ENCODE measurements at places on chromosomes 1 and 21. TPM values are rescaled to one million over a fixed set of nuclear protein-coding genes. Genes with fewer than 3 reads are reported as not detected.

GRCh38 chr1:192491804-192492554 lies 83.6 kb upstream of the RGS1 start:
- DNase-seq, result no peak

DNA sequence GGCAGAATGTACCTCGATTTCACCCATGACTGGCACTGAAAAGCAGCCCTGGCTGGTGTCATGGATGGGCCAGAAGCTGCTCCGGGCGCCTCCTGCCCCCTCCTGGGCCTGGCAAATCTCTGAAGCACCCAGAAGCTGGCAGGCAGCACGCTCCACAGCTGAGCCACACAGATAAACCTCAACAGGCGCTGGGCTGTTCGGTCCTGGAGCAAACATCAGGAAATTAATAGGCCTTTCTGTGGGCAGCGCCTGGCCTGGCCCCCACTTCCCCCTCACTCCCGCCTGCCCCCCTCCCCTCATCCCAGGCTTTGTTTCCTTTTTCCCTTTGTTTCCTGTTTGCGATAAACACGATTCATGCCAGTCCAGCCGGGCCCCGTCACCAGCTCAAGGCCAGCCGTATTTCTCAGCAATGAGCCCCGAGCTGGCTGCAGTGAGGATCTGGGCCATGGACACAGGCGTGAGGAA lies 20.1 kb upstream of the DISP3 start:
- no peak for DNase-seq

Gene CDC42BPA
- total RNA-seq, result 54.7 TPM

DNA sequence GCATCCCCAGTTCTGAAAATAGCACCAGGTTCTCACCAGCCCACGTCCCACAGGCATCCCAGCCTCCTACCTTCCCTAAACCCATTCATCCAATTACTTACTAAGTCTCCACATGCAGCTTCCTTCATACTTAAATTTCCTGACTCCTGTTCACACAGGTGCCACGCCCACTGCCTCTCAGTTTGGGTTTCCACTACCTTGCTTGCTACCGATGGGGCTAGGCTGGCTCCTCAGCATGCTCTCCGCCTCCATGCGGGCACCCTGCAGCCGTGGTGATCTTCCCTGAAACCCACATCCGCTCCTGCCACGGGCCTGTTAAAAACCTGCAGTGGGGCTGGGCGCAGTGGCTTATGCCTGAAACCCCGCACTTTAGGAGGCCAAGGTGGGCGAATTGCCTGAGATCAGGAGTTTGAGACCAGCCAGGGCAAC lies 70.4 kb upstream of the ANGPTL1 start:
- DNase-seq, result no peak

DNA sequence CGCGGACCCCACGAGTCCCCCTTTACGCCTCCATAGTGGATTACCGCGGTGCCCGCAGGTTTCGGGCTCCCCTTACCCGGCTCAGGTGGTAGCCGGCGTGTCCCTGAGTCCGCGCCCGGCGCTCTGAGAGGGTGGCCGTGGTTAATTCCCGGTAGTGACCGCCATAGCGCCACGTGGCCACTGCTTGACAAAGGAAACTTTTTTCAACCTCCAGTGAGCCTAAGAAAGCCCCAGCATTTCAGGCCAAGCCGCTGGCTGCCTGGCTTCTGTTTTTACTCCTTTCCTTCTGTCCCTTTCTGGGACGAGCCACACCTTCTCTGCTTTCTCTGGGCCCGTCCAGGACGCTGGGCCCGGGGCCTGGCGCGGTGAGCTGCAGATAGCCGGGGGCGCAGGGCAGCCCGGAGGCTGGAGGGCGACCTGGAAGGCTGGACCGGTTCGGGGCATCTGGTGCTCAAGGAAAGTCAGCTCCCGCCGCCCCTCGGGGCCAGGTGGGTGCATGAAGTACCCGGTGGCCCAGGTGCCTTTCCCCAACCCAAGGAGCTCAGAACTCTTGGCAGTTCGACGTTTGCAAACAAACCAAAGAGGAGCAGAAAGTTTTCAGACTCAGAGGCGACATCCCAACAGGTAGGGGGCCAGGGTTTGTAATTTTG lies 540 bp upstream of the C1orf198 start:
- peak; percentile 66 for DNase-seq

- no peak for DNase-seq
Measured at GRCh38 chr1:73736125-73736524, 461.9 kb downstream of the LRRIQ3 start.

DNA sequence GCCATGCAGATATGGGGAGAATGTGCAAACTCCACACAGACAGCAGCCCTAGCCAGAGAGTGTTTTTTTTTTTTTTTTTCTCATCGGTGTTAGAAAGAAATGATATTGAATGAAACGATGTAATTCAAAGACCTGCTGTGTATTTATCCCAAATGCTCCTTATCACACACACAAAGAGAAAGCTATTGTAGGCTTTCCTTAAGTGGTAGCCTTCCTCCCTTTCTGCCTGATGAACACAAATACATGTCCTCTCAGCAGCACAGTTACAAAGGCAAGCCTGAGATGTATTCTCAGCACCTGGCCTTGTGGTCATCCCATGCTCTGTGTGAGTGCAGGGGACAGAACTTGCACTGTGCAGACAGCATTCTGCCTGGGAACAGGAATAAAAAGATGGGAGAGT lies 93.8 kb downstream of the PLPPR5 start:
- DNase-seq, result no peak

GRCh38 chr1:97906567-97907241 lies 14.1 kb downstream of the DPYD start:
- no peak for DNase-seq

Gene CTSE
- not detected for total RNA-seq

DNA sequence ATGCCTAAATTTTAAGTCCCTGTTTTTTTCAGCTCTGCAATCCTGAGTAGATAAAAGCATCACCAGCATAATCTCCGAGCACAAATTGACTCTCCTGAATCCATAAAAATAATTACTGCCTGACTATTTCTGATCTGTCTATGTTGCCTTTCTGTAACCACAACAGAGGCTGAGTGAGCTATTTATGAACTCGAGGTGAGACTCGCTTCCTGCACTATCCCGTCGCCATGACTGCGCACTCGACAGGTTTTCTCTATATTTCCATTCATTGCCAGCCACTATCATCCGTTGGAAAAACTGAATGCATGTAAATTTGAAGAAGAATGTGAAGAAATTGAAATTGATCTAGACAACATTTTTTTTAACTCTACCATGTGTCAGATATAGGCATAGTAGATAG lies 897.2 kb downstream of the ADGRL2 start:
- no peak for DNase-seq

DNA sequence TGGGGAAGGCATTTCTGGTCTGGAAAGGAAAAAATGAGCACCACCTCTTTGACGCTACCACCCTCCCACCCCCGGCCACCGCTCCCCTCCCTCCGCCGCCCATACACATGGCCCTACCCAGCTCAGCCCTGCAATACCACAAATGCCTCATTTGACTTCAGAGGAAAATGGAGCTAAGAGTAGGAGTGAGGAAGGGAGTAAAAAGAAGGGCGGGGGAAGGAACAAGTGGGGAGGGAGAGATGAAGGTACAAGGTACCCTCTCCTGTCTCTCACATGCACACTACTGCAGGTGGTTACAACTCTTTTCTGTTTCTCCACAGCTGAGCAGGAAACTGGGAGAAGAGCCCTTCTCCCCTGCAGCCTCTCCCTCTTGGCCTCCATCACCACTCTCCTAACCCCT lies 7.1 kb downstream of the SYT2 start:
- no peak for DNase-seq

- DNase-seq, result no peak
Measured at GRCh38 chr1:94111879-94112278, 9.1 kb downstream of the ABCA4 start.

DNA sequence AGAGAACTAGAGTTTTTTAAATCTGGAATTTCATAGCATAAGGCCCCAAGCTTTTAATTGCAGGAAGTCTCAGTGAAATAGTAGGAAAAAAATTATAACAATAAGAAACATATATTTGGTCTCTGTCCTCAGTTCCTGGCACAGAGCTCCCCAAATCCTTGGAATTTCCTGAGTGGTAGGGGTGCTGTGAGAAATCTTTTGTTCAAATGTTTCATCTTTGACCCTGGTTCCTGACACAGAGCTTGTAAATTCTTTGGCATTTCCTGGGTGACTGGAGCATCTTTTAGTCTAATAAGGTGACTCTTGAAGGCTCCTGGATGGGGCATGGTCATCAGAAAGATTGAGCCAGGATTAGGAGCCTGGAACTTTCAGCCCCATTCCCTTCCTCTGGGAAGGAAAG lies 225.7 kb upstream of the AJAP1 start:
- DNase-seq, result no peak

DNA sequence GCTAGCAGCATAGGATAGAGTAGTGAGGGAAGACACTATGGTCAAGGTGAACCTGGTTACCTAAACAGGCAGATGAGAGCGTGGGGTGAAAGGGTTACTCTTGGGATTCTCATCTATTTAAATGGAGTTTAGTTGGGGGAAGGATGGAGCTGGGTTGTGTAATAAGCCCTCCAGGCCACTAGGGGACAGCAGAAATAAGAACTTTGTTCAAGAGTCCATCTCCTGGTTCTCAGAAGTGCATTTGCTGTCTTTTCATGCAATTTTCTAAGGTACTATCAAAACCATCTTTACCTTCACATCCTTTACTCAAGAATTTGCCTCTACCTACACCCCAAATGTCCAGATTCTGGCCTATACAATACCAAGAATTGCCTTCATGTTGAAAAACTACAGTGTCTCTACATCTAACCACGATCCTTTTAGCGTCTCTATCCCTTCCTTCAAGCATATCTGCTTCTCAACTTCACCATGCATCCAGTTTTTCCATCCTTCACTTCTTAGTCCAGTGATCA lies 28.0 kb downstream of the SLAMF1 start:
- DNase-seq, result no peak

DNA sequence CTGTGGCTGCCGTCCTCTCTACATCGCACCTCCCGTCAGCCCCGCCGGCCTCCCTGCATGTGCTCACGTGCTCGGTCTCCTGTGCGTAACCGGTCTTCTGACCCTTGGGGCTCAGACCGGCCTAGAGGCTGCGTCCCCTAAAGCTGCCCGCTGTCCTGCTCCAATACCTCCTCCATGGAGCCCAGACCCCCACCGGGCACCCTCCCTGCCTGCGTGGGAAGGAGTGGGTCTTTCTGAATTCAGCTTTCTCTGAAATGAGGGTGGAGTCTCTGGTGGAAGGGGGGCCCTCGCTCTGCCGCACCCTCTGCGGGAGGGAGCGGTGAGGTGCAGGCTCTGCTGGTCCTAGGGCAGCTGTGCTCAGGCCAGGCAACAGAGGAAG lies 18.7 kb upstream of the POFUT2 start:
- DNase-seq, result no peak

Gene OPTC
- total RNA-seq, result not detected

Gene PADI2
- 29.4 TPM for total RNA-seq

GRCh38 chr1:152946248-152946647 lies 758 bp upstream of the SPRR5 start:
- no peak for DNase-seq

GRCh38 chr1:156648951-156649350 lies 7.0 kb downstream of the BCAN start:
- no peak for DNase-seq

GRCh38 chr1:87388411-87388810 lies 59.7 kb downstream of the LMO4 start:
- no peak for DNase-seq

DNA sequence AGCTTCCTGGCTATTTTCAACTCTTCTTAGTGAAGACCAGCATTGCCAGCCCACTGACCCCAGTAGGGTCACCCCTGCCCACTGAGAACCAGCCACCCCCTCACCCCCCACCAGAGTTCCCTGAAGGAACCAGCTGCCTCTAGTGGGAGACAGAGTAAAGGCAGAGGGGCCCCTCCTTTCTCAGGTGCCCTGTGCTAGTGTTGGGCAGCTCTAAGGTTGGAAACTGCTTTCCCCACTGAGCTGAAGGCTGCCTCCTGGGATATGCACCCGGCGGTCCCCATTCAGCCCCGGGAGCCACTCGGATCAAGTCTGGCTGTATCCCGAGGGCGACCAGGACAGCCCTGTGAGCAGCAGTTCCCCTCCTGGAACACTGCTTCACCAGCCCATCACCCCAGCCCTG lies 111.0 kb downstream of the PGBD5 start:
- DNase-seq, result no peak

GRCh38 chr1:227140376-227140775 lies 177.9 kb downstream of the CDC42BPA start:
- no peak for DNase-seq

Gene CREB3L4
- 10.6 TPM for total RNA-seq

GRCh38 chr1:20148571-20149500 lies 9.7 kb downstream of the PLA2G2F start:
- no peak for DNase-seq

Gene MIGA1
- 20.3 TPM for total RNA-seq

GRCh38 chr1:29664711-29665110 lies 428.4 kb downstream of the PTPRU start:
- no peak for DNase-seq

GRCh38 chr1:231600458-231600976 lies 26.1 kb upstream of the DISC1 start:
- no peak for DNase-seq

DNA sequence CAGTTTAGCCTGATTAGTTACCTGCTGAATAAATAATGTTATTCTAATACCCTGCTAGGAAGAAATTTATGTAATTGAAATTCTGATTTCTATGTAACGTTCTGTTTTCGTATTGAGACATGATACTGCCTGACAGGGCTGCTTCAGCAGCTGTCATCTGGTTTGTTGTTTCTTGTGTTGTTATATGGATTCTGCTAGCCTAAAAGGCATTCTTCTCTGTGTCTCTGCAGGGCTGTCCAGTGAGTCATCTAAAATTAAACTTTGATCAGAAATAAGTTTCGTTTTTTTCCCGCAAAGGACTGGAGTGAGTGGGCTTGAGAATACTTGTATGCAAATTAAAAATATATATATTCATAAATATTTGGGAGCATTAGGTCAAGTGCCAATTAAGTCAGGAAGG lies 93.0 kb downstream of the DYRK1A start:
- DNase-seq, result no peak

Gene TGFBR3
- total RNA-seq, result 287 TPM

GRCh38 chr1:113401728-113402127 lies 11.4 kb downstream of the MAGI3 start:
- DNase-seq, result no peak

DNA sequence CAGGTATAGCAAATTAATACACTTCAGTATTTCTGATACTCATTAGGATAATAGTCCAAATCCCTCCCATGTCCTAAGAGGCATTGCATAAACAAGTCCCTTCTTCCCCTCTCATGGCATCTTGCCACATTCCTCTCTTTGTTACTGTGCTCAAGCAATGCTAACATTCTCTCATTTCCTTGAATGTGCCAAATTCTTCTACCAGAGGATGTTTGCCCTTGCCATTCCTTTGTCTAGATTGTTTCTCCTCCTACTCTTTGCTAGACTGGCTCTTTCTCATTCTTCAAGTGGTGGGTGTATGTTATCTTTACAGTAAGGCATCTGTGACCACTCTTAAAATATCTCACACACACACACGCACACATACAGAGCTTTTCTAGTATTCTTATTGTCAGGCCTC lies 621.0 kb upstream of the CXADR start:
- peak; percentile 61 for DNase-seq

Gene ITGB3BP
- total RNA-seq, result 11.7 TPM

GRCh38 chr1:156692925-156693847 lies 12.2 kb downstream of the CRABP2 start:
- peak; percentile 82 for DNase-seq

Measured in breast epithelium (tissue), 4 donors.